D721Med (cell line): ENCODE measurements at places on chromosomes 1 and 21.

DNA sequence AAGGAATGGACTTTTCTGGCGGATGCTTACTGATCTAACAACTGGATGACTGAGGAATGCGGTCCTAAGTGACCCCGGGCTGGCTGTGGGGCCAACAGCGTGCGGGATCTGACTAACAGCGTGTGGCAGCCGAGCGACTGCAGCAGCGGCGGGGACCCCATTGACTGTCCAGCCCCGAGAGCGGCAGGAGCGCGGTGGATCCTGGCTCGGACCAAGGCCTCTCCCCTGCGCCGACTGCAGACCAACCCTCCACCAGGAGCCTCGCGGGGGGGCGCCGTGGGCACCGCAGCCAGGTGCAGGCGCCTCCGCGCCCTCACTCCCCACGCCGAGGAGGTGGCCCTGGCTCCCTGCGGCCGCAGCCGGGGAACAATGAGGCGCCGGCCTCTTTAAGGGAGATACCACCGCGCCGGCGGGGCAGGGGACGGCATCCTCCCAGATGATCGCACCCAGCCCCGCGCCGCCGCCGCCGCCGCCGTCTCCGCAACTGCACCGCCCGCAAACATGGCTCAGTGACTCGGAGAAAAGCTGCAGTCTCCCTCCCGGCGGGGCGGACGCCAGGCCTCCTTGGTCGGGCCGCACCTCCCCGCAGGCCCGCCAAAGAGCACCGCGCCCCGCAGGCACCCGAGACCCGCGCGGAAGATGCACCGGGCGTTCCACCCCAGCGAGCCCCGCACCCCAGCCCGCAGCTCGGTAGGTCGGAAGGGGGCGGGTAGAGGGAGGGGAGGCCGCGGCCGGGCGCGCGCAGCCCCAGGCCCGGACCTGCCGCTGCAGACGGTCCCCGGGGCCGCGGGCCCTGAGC, 694 bp upstream of the PDIK1L start:
- DNase-seq = peak; percentile 43

- DNase-seq = no peak
These were observed 2.0 kb downstream of the SYDE2 start for GRCh38 chr1:85198864-85199263.

DNA sequence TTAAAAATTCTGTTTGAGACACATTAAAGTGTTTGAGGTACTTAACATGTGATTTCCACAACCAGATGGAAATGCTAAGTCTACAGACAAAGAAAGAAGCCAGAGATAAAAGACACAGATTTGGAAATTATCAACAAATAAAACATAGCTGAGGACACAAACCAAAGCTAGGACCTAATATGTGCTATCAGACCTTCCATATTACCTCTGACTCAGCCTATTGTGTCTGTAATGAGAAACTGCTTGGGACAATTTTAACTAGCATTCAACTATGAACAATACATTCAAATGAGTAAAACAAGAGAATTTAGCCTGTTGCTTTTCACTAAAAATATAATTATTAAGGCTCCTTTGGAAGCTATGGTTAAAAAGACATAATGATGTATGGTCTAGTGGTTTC, 54.6 kb downstream of the WNT2B start:
- no peak for DNase-seq

GRCh38 chr1:153805886-153806719, 30.9 kb downstream of the SLC27A3 start:
- no peak for DNase-seq

DNA sequence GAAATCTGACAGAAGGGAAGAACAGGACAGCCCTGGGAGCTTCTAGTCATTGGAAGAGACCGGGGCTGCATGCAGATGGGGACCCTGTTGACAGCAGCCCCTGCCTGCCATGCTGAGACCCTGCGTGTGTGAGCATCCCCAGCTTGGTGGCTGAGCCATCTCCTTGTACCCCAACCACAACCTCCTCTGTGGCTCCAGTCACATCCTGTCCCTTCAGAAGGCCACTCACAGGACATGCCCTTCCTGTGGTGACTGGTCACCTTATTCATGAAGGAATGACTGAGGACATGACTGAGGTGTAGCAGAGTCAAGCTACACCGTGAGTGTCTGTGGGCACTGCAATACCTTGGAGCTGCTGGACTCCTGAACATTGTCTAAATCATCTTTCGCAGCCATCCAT, 141.8 kb upstream of the ERRFI1 start:
- no peak for DNase-seq

GRCh38 chr1:19079541-19080472, 123.3 kb upstream of the IFFO2 start:
- DNase-seq = no peak

- DNase-seq = no peak
These were observed 6.3 kb downstream of the CELF3 start for GRCh38 chr1:151710187-151710840.
